ENCODE measurements at places on chromosomes 13 and 19. TPM values are rescaled to one million over a fixed set of nuclear protein-coding genes. Genes with fewer than 3 reads are reported as not detected.

Gene ZNF790
- 7.8 TPM for total RNA-seq

GRCh38 chr13:98533912-98534311 lies 43.0 kb downstream of the STK24 start:
- DNase-seq: no peak

DNA sequence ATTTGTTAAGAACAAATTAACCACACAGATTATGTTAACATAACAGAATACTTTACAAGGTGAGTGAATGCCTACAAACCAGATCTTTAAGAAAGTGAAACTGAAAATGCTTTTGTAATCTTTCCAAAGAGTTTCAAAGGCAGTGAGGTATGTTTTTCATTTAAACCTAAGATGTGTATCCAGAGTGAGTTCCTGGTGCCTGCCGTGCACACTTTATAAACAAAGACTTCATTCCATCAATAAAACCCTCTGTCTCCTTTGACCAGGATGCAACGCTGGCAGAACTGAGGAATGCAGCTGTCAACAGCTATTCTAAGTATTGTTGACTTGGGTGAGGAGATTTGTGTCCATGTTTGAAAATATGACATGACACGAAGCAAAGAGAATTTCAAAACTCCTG lies 344.6 kb downstream of the DNAJC15 start:
- no peak for DNase-seq

DNA sequence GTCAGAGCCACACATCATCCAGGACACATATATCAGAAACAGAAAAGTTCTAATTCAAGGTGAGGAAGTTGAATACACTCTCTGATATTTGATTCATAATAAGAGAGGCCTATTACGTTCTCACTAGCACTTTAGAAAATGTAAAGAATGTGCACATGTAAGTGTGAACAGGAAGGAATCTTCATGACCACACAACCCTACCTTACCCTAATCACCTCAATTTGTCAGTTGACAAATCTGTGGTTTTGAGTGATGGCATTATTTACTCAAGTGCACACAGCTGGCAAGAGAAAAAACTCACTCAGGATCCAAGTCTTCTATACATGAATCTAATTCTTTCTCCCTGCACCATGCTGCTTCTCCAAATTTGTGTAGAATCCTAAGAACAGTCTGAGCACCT lies 445.8 kb downstream of the SUCLA2 start:
- DNase-seq: no peak

Gene DAND5
- 11.4 TPM for total RNA-seq

GRCh38 chr13:113616991-113617749 lies 32.6 kb downstream of the TFDP1 start:
- DNase-seq: no peak

DNA sequence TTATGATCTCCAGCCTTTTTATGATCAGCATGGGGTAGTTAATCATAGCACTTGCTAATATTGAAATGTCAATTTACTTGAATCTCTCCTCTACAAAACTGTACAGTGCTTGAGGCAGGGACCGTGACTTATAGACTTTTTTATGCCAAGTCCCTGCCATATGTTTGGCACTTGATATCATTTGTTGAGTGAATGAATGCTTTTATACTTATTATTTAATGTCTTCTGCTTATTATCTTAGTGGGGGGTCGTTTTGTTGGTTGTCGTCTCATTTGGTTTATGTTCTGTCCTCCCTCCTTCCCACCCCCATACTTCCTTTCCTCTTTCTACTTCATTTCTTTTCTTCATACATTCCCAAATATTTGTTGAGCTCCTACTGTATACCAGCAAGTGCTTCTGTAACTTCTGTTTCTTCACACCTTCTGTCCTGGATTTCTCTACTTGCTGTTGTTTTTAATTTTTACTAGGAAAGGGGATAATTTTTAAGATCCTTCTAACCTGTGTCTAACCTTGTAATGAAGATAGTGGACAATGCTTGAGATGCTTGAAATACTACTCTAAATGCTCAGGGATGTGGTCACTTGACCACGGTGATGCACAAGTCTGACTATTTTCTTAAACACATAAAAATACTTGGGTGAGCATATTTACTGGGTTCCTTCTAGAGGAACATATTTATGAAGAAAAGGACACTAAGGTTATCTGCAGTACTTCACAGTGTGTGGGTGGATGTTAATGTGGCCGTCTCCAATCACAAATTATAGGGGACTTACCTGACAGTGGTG lies 223.8 kb downstream of the TDRD3 start:
- DNase-seq: no peak

DNA sequence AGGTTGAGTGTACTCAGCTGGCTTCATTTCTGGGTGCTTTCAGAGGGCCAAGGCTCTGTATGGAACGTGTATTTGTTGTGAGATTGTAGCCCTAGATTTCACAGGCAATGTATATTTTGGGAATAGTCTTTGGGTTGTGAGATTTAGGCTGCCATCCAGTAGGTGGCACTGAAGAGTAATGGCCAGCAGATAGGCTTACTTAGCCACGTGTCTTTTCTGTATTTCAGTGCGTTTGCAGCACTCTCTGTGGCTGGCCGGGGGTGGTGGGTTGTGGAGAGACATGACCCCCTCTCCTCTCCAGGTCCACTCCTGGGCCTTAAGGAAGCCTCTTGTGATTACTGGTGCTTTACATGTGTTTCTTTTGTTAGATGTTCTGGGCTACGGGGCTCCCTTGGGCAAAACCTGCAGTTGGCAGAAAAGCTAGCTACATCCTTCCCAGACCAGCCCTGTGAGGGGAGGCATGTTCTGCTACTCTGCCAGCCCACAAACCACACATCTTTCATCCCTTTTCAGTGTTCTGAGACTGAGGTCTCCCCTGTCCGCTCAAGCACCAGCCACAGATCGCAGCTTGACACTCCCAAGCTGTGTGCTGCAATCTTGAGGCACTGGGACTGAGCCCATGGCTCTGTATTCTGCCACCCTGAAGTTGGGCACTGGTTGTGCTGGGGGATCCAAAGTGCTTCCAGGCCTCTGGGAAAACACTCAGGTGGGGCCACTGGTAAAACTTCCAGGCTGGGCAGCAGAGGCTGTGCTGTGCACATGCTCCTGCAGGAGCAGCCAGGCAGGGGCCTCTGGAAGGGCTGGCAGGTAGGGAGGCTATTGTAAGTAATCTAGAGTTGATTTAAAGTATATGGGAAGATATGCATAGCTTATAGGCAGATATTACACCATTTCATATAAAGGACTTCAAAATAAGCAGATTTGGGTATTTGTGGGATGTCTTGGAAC lies 1096.8 kb upstream of the PCDH20 start:
- no peak for DNase-seq

Data from cardiac septum (tissue), 1 donor.